ENCODE measurements at places on chromosomes 2 and 18. TPM values are rescaled to one million over a fixed set of nuclear protein-coding genes. Genes with fewer than 3 reads are reported as not detected.

DNA sequence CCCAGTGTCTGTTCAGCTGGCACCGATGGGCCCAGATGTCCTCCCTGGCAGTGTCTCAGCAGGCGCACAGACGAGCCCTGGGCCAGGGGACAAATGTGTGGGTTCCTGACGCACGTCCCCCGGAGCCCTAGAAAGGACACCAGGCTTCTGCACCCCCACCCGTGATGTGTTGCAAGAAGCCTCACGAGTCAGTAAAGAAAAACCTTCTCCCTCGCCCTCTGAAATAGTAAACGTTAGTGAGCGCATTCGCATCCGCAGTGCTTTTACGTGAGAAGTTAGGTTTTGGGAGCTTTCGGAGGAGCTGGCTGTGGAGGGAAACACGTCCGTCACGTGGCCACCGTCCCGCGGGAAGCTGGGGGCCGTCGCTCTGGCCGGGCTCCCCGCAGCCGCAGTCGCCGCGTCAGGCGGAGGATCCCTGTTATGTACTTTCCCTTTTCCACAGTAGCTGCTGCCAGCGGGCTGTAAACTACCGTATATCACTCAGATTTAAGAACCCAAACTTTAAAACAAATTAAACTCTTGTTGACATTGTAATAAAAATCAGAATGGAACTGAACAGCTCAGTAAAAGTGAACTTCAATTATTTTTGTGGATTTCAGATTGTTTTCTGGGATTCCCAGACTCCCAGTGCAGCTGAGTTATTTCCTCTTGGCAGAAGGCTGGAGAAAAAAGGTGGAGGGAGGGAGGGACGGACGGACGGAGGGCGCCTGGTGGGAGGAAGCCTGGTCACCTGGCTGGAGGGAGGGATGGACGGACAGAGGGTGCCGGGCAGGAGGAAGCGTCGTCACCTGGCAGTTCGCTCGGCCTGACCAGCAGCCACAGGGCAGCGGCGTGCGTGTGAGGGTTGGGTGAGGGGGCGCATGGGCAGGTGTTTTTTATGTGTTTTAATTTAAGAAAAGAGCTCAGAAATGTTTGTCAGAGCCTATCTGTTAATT, 112.1 kb downstream of the NFATC1 start:
- no peak for DNase-seq

CERKL gene
- 0.35 TPM for polyA plus RNA-seq

GKN1 gene
- not detected for polyA plus RNA-seq

ACMSD gene
- polyA plus RNA-seq: 0.11 TPM

Measured in GM23338 (cell line).